ENCODE measurements at places on chromosomes 11 and 22.
A peak's percentile ranks its signal among the peaks of the same experiment; 100 is the strongest.

- DNase-seq, result peak; percentile 73
Measured at GRCh38 chr11:130024361-130024760, 21.7 kb upstream of the PRDM10 start.

DNA sequence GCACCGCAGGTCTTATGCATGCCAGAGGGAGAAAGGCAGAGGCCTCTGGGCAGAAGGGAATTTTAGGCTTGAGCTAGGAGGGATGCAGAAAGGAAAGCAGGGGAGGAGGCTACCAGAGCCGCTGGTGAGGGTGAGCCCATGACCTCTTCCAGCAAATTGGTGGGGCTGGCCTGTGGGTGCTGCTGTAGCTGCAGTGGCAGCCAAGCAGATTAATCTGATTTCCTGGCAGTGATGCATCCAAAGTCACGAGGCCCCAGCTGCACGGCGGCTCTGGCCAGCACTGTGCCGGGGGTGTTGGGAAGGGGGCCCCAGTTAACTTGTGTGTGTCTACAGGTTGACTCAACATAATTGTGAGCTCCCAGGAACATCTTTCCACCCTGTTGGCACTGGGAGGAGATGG, 41.4 kb upstream of the B3GAT1 start:
- no peak for DNase-seq

- DNase-seq, result no peak
Measured at GRCh38 chr11:110303414-110303826, 7.0 kb upstream of the RDX start.

GRCh38 chr11:65981101-65981740, 19.7 kb downstream of the SART1 start:
- DNase-seq, result no peak

- no peak for DNase-seq
Measured at GRCh38 chr11:93084727-93085505, 112.9 kb downstream of the SLC36A4 start.

GRCh38 chr11:102559839-102560238, 29.3 kb upstream of the MMP7 start:
- DNase-seq, result no peak

GRCh38 chr11:129652835-129653234, 162.8 kb upstream of the TMEM45B start:
- DNase-seq, result peak; percentile 32

- no peak for DNase-seq
Measured at GRCh38 chr22:50670914-50671538, 1.6 kb upstream of the SHANK3 start.

GRCh38 chr11:82117362-82117761, 616.3 kb downstream of the FAM181B start:
- no peak for DNase-seq

GRCh38 chr22:24845041-24845898, 39.3 kb downstream of the SGSM1 start:
- DNase-seq, result no peak

- DNase-seq, result no peak
Measured at GRCh38 chr11:62125316-62125715, 1.5 kb downstream of the INCENP start.

DNA sequence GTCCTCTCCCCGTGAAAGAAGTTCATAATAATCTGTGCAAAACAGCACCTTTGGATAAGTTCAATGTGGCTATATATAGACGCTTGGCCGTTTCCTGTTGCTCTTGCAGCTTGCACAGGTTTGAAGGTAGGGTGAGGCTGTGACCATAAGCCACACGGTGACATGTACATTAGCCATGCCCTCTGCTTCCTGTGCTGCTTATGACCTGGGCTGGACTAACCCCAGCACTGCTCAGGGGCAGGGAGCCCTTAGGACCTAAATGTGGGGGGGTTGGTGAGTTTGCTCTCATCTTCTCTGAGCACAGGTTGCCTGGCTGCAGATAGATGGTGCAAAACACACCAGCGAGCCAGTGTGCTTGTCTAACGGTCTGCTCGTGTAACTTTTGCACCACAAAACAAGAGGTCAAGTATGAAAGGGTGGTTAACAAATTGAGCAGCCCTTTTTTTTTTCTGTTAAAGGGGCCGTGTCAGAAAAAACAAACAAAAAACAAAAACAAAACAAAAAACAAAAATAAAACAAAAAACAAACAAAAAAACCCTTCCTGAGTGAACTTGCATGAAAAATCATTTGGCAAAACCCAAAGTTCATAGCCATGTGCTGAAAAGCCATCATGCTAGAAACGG, 37.3 kb downstream of the FLI1 start:
- DNase-seq, result no peak

- no peak for DNase-seq
Measured at GRCh38 chr11:111413849-111414248, 34.8 kb upstream of the POU2AF1 start.

DNA sequence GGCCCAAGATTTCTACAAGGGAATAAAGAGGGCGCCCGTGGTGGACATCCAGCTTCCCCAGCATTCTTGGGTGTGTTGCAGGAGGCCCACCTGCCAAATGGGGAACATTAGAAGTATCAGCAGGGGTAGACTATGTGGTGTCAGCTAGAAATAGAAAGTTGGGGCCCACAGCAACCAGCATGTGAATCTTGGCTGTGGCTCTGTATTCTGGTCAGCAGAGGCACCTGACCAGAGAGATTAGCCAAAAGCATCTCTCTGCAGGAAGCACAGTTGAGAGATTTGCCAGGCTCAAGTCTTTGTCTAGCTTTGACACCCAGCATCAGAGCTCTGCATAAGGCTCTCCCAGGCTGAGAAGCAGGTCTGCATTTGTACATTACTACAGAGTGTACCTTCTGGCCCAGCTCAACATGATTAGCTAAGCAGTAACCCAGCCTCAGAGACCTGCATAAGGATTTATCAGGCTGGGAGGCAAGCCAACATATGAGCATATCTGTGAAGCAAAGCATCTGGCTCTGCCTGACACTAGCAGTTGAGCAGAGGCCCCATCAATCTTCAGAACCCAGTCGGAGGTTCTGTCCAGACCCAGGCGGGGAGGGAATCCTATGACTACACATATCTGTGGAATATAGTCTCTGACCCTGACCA, 79.9 kb downstream of the MS4A13 start:
- no peak for DNase-seq

DNA sequence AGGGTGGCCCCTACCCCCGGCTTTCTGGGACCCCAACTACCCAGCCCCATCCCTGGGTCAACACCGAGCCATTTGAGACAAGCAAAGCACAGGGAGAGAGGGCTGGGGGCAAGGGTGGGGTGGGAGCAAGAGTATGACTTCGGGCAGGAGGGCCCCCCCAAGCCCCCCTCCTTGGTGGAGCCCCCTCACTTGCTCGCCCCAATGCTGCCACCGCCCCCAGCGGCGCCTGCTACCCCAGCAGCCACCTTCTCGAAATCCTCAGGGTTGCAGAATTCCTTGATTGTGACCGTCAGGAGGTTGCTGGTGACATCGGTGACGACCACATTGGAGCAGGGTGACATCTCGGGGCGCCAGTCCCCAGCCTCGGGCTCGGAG, 6.0 kb downstream of the CBX6 start:
- no peak for DNase-seq

GRCh38 chr11:133263332-133263731, 269.0 kb downstream of the OPCML start:
- DNase-seq, result no peak

DNA sequence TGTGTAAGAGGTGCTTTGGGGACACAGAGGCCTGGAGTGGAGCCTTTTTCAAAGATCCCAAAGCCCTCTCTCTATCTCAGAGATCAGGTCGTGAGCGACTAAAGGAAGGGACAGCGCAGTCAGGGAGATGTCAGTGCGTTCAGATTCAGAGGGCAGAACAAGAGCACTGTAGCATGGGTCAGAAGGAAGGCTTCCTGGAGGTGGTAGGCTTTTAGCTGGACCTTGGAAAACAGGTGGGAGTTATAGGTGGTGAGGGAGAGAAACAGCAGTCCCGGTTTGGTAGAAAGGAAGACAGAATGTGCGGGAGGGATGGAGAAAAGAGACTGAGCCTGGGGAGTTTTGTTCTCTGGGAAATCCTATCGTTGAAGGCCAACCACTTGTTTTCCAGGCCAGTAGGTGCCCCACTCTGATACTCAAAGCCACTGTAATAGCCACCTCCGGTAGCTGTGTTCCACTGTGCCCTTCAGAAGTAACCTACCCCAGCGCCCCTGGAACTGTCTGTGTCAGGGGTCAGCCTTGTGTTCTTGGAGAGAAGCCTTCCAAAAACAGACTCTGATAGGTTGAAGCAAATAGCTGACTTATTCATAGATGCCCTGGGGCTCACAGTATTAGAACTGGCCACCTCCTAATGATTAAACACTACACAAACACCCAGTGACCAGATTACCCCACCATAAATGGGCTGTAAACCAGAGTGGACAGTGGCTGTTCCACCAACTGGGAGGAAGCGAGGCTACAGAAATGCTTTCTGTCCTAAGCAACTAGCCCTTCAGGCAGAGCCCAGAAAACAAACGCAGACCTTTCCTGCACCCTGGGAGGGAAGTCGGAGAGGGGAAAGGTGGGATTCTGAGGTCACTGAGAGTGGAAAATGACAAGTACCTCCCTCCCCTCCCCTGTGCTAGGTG, 157.7 kb downstream of the DBX1 start:
- no peak for DNase-seq

- DNase-seq, result no peak
Measured at GRCh38 chr11:45795379-45795778, 9.6 kb upstream of the SLC35C1 start.

DNA sequence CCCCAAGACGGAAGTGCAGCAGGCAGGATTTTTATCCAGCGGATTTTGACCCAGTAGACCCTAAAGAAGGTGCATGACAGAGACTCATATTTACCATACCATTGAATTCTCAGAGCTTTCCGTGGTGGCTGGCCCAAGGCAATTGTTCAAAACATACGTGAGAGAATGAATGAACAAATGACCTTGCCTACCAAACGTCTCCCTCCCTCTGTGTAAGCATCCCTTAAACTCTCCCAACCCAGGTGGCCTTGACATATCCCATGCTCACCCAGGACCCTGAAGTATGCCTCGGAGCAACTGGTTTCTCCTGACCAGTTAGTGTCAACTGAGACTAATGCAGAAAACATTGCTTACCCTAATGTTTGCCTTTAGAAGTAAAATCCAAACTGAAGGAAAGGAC, 154.9 kb downstream of the TEAD1 start:
- DNase-seq, result no peak

DNA sequence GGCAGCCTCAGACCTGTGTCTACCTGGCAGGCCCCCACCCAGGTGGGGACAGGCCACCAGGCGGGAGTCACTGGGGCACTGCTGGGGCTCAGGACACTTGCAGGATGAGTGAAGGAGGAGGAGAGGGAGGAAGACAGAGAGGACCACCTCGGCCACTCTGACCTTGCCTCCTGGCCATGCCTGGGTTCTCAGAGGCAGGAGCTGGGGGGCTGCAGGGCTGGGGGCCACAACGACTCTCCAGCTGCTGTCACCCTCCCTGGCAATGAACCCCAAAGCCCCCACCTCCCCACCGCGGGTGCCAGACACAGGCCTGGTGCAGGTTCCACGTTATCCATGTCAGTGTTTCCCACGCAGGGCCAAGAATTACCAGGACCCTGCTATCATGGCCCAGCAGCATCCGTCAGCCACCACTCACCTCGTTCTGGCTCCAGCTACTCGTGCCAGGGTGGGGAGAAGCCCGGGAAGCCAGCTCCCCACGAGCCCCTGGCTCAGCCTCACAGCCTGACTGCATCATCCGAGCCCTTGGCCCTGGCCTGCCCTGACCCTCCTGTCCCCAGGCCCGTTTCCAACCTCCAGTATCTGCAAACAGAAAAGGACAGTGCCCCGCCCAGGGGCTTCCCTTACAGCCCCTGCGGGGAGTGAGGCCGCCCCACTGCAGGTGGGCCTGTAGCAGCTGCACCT, 62.4 kb downstream of the BRD1 start:
- DNase-seq, result no peak

- DNase-seq, result no peak
Measured at GRCh38 chr11:66685276-66686099, 7.8 kb upstream of the RBM4B start.

- no peak for DNase-seq
Measured at GRCh38 chr11:122755409-122755808, 82.9 kb upstream of the CRTAM start.

- no peak for DNase-seq
Measured at GRCh38 chr11:4041731-4042391, 52.7 kb upstream of the RRM1 start.

- DNase-seq, result peak; percentile 33
Measured at GRCh38 chr11:117814766-117815261, 9.7 kb downstream of the FXYD2 start.

DNA sequence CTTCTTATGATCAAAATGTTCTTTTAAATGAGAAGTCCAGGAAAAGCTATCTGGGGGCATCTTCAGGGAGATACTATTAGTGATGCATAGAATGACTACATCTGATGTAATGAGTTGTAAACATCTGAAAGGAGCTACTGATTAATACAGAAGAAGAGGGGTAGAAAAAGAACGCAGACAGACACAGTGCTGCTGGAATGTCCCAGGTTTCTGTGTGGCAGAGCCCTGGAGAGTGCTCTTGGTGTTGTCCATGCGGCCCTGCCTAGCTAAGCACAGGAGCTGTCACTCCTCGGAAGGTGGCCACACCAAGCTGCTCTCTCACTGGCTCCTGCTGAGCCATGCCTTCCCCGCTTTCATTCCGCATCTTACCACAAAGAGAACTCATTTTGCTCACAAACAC, 768.8 kb downstream of the OPCML start:
- DNase-seq, result no peak

DNA sequence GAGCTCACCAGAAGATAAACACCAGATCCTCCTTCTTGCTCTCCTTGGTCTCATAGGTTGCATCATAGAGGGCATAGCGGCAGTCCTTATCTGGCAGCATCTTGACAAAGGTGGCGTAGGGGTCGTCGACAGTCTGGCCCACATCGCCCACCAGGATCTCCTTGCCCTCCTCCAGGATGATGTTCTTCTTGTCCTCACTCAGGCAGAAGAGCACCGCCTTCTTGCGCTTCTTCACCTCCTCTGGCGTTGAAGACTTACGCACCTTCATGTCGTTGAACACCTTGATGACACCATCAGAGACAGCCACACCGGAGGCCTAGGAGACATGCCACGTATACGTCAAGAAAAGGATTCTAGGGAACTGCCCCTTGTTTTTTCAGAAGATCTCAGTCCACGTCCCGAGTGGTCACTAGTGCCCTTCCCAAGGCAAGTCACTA, 2.0 kb downstream of the CFL1 start:
- no peak for DNase-seq

DNA sequence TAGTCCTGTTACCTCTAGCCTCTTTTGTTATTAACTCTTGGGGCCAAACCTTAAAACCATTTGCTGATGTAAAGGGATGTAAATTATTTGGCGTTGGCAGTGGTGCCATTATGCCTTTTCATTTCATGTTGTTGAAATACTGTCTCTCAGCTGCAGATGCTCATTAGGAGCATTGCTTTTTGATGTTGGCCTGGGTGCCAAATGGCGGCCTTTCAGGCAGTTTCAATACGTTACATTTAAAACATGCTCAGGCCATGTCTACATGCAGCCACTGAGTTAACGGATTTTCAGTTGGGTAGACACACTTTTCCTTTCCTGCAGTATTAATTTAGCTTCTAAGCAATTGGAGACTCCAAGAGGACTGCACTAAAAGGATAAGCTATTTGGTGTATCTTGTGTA, 5.3 kb downstream of the NCAM1 start:
- no peak for DNase-seq
